ENCODE measurements at places on chromosomes 3 and 15.

- DNase-seq = no peak
These were observed 221.4 kb downstream of the MINAR1 start for GRCh38 chr15:79653533-79653932.

- DNase-seq = no peak
These were observed 596.2 kb upstream of the UBE2E2 start for GRCh38 chr3:22606938-22607337.

GRCh38 chr3:10286596-10287295 lies 6.0 kb downstream of the GHRL start:
- peak; percentile 64 for DNase-seq

DNA sequence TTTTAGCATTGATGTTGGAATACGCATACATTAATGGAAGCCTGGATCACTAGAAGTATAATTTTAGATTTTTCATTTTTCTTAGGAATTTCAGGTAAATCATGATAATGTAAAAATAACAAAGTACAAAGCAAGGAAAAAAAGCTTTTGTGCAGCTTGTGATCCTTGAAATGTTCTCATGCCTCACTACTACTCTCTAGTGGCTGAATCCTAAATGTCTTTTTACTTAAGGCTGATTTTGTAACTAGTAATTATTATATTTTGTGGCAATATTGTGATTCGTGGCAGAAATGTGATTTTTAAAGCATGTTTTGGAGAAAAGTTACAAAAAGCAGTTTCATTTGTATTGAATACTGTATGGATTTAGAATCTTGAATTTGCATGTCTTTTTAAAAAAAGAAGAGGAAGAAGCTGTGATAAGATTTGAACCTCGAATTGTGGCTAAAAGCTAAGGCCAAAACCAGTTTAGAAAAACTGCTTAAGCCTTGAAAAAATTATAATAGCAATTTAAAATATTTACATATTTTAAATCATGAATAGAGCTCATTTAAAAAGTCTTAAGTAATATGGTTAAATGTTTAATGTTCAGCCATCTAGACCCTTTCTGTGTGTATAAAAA lies 39.0 kb downstream of the U2SURP start:
- peak; percentile 47 for DNase-seq

GRCh38 chr15:33132722-33133345 lies 61.7 kb downstream of the FMN1 start:
- DNase-seq = peak; percentile 67

DNA sequence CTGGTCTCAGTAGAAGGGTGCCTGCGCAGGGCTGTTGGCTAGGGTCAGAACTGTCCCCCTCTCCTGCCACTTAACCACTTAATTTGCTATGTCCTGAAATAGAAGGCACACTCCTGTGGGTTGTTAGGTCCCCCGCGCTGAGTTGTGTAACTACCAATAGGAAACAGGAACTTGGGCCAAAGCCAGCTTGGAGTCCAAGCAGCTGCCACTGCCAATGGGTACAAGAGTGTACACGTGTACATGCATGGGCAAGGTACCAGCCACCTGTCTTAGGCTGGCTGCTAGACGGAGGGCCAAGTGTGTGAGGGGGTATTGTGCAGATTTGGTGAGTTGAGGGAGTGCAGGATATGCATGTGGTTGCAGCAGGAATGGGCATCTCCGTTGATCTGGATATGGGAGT lies 29.7 kb upstream of the POLG start:
- no peak for DNase-seq

- DNase-seq = peak; percentile 44
These were observed 163.0 kb upstream of the TMCO5A start for GRCh38 chr15:37771465-37771864.
